Stimulated activated CD4-positive, alpha-beta T cell treated with anti-CD3 and anti-CD28 coated beads, Interleukin-12 subunit alpha, Interleukin-12 subunit beta, amount 100 ng/mL, for 24 hours (primary cell): ENCODE measurements at places on chromosomes 3 and 15.

- DNase-seq, result no peak
These were observed 4.3 kb upstream of the MTFMT start for GRCh38 chr15:65033659-65034269.

DNA sequence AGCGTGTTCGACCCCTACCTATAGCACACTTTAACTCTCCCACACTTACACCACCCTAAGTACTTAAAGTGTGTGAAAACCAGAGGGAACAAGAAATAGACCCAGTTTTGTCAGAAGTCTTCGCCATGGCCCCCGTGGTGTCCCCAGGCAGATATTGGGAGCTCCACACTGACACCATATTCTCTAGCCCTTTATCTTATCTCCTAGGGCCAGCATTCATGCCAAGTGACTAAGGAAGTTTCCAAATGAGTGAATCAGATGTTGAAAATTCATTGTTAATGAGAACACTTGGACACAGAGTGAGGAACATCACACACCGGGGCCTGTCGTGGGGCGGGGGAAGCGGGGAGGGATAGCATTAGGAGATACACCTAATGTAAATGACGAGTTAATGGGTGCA, 31.8 kb downstream of the P3H2 start:
- DNase-seq, result no peak

DNA sequence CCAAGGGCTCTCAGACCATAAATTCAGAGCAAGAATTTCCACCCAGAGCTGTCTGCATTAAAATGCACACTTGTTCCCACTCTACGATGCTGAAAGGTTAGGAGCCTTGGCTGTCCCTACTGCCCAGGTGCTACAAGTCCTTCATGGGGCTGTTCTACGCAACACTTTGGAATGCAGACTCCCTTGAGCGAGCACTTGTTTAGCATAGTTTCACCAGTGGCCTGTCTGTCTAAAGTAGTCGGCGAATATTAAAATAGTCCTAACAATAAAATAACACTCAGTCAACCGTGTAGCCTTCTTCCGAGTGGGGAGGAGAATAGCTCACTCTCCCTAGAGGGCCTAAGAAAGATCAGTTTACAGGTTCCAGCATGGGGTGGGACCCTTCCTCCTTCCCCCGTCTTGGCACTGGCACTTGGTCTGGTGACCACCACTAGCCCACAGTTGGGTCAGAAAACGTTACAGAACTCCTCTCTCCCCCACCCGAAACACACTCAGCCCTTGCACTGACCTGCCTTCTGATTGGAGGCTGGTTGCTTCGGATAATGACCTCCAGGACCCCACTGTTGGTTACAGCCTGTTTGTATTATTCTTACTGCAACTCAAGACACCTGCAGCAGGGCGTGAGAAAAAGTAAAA, at the start of gene CLDN16:
Gene CLDN16 (plus strand): TSS at position 586 of the 636 bp plus-strand sequence. CDS start 167 bp downstream, outside the sequence.
- DNase-seq, result no peak

GRCh38 chr3:11829416-11829815, 17.3 kb downstream of the TAMM41 start:
- no peak for DNase-seq

GRCh38 chr3:42753757-42754156, 19.3 kb downstream of the CCDC13 start:
- DNase-seq, result no peak

DNA sequence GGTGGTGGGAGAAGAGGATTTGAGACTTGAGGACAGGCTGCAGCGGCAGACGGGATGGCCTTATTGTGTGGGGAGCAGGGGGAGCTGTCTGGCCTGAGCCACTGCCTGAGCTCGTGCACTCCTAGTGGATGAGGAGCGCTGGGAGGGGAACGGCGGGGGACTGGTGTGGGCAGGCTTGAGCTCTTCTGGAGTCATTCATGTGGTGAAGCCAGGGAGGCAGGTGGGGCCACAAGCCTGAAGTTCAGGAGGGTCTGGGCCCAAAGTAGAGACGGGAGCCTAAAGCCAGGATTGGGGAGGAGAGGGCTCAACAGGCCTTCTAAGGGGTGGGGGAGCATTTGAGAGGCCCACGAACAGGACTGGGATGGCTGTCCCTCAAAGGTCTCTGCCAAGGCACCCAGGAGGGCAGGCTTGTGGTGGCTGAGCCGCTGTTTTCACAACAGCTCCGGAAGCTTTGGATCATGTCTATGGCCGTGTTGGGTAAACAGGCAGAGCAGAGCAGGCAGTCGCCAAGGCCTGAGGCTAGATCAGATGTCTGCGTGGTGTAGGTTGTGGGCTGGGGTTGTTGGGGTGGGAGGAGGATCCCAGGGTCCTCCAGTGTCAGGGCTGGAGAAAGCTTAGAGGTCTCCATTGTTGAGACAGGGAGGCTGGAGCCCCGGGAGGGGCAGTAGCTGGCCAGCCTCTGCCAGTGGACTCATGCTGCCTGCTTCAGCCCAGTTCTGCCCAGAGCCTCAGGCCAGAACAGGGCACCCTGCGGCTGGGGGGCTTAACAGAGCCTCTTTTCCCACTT, 8.2 kb downstream of the PRKCD start:
- DNase-seq, result no peak

DNA sequence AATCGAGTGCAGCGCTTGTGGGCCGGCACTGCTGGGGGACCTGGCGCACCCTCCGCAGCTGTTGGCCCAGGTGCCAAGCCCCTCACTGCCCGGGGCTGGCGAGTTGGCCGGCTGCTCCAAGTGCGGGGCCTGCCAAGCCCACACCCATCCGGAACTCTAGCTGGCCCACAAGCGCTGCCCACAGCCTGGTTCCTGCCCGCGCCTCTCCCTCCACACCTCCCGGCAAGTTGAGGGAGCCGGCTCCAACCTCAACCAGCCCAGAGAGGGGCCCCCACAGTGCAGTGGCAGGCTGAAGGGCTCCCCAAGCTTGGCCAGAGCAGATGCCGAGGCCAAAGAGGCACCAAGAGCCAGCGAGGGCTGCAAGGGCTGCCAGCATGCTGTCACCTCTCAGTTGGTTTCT, 73.4 kb downstream of the PLXNA1 start:
- no peak for DNase-seq

- DNase-seq, result no peak
These were observed 34.2 kb upstream of the TIMP4 start for GRCh38 chr3:12192655-12193484.

DNA sequence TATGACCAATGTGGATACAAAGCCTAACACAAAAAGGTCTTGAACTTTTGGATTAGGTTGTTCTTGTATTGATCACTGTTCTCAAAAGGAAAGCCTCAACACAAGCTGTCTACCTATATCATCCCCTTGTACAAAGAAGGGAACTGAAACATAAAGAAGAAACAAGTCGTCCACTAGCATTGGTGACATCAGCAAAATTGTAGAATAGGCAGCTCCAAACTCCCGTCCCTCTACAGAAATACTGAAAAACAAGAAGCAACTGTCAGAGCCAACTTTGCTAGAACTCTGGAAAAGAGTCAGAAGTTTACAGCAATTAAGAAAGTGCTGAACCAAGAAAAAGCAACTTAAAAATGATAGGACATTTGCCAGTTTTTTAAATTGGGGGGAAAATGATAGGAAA, 7.5 kb upstream of the NR1I2 start:
- no peak for DNase-seq

- DNase-seq, result no peak
These were observed 67.1 kb downstream of the EXOG start for GRCh38 chr3:38563070-38563885.

GRCh38 chr3:48137425-48137999, 50.7 kb downstream of the CDC25A start:
- no peak for DNase-seq

DNA sequence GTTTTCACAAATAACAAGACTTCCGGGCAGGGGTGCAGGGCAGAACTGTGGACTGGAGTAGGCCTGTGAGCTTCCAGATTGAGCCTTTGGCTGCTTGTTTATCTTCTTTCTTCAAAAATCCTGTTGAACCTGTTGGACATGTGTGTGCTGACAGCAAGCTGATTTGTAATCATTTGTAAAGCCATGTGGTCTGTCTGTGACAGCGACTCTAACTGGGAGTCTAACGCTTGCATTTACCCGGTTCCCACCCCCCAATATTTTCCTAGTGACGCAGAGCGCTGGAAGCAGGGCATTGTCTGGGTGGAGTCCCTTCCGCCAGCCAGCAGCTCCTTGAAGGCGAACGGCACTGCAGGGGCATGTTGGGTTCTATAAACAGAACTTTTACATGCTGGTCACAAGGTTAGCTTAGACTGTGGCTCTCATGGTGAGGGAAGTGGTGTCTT, 85.7 kb upstream of the MYZAP start:
- no peak for DNase-seq

DNA sequence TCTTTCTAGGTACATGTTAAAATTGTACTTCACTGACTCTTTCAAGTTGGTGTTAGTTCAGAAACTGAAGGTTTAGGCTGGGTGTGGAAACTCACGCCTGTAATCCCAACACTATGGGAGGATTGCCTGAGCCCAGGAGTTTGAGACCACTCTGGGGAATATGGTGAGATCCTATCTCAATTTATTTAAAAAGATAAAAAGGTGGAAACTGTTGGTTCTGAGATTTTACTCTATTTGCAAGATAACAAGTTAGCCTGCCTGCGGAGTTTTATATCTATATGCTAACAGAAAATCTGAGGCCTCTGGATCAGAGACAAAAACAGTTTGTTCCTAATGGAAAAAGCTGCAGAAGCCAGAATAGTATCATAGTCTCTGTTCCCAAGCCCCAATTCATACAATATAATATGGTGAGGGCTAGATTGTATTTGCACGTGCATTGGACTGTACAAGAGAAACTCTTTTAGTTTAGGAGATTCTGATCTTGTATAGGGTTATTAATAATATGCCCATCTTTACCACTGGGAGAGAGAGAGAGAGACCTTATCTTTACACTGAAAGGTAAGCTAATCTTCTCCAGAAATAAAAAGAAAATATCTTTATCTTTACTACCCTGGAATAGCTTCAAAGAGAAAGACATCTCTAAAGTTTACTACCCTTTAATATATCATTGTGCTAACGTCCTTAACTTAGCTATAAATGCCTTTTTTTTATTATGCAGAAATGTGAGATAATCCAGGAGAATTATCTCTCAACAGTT, 1267.6 kb downstream of the OTOL1 start:
- DNase-seq, result no peak

GRCh38 chr15:90790057-90790456, 72.9 kb downstream of the BLM start:
- DNase-seq, result no peak

GRCh38 chr15:57580866-57581265, 10.8 kb upstream of the MYZAP start:
- no peak for DNase-seq

- no peak for DNase-seq
These were observed 259.7 kb downstream of the TBL1XR1 start for GRCh38 chr3:176937541-176937940.

GRCh38 chr3:149077628-149078027, 8.7 kb downstream of the HLTF start:
- no peak for DNase-seq
